ENCODE measurements at places on chromosomes 16 and 17.

GRCh38 chr16:86449446-86450095 is 60.8 kb upstream of the FOXF1 start:
- no peak for DNase-seq

DNA sequence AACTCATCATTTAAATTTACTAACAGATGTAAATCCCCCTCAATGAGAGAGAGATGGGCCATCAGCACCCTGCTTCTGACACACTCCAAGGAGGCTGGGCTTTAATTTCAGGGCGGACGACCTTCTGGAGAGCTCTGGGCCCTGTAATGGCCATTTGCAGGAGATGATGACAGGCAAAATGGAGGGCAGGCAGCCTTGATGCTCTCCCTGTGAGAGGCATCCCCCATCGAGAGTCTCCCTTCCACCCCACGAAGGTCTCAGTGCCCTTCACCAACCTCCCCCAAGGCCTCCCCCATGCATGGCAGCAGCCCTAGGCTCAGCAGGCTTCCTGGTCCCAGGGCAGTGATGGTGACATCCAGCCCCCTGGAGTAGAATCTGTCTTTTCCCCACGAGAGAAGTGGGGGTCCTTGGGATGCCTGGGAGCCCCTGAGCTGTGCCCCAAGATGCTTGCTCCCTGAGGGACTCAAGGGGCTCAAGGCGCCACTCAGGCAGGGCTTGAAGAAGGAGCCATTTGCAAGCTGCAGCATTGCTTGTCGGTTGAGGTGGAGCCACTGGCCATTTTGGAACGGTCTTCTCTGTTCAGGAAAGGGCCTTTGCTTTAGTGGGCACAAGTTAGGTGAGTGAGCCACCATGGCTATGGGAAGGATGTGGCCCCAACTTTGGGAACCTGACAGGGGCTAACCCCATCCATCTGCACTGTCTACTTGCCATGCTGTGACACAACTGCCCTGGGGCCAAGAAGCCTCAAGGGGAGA is 82.6 kb downstream of the C16orf78 start:
- no peak for DNase-seq

DNA sequence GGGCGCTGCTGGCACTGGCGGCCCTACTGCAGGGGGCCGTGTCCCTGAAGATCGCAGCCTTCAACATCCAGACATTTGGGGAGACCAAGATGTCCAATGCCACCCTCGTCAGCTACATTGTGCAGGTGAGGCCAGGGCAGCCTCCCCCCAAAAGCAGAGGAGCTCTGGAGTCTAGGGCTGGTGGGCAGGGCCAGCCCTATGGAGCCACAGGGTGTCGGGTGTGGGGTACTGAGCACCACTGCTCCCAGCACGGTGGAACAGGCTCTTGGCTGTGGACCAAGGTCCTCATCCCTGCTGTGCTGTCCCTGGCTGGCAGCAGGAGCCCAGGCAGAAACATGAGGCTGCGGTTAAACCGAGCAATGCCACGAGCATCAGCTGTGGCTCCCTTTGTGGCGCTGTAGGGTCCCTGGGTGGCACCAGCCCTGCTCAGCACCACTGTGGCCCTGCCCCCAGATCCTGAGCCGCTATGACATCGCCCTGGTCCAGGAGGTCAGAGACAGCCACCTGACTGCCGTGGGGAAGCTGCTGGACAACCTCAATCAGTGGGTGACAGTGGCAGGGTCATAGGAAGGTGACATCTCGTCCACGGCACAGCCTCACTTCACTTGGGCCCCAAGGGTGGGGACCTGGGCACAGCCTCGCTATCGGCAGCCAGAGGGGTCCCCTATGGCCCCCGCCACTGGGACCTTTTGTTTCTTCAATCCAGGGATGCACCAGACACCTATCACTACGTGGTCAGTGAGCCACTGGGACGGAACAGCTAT is 1.1 kb downstream of the DNASE1 start:
- DNase-seq, result no peak

DNA sequence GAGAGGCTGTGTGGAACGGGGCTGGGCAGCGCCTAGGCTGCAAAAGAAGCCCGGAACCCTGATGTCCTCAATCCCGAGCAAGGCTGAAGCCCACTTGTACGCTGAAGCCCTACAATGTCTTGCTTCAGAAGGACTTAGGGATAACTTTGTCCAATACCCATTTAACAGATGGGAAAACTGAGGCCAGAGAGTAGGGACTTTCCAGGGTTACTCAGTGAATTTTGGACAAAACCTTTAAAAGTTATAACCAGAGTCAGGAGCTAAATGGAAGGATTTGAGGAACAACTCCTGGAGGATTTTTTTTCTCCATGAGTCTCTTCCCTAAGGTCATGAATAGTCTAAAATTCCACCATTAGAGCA is 161.2 kb downstream of the IRX5 start:
- no peak for DNase-seq

DNA sequence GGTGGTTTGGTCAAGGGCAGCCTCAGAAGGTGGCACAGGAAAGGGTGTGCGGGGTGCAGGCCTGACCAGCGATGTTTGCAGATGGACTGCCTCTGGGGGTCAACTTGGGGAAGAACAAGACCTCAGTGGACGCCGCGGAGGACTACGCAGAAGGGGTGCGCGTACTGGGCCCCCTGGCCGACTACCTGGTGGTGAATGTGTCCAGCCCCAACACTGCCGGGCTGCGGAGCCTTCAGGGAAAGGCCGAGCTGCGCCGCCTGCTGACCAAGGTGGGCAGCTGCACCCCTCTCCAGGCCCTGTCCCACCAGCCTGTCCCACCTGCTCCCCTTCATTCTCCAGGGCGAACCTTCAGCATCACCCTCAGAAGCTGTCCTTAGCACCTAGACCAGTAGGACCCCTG is 12.5 kb downstream of the DHODH start:
- no peak for DNase-seq

GRCh38 chr16:22372882-22373661 is 1.3 kb downstream of the CDR2 start:
- no peak for DNase-seq

DNA sequence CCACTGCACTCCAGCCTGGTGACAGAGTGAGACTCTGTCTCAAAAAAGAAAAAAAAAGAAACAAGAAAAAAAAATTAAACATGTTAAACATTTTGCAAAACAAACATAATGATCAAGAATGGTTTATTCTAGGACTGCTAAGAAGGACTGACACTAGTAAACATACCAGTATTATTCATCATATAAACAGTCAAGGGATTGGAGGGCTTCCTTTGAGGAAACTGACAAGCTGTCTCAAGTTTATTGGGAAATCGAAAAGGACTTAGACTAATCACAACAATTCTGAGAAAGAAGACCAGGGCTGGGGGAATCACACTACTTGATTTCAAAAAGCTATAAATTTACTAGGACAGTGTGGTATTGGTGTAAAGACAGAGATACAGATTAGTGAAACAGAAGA is 75.5 kb downstream of the MYH10 start:
- no peak for DNase-seq

- no peak for DNase-seq
These were observed 1545.0 kb downstream of the CDH8 start for GRCh38 chr16:60491273-60491672.

- no peak for DNase-seq
These were observed 31.8 kb upstream of the TENT4B start for GRCh38 chr16:50121278-50121677.

DNA sequence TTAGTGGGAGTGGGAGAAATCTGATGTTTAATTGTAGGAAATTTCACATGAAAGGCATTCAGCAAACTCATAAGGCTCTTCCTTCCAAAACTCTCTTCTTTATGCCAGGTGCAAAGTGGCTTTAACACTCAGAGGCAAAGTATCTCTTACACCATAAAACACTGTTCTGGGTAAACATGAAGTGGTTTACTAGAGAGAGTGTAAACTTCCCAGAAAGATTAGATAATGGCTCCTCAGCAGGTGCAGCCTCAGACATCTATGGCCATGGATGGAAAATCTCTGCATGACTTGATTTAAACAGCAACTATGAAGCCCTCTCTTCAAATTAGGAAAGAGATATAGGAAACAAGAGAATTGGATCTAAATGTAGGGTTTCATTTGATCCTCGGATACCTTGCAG is 583.1 kb upstream of the SALL1 start:
- peak; percentile 85 for DNase-seq

DNA sequence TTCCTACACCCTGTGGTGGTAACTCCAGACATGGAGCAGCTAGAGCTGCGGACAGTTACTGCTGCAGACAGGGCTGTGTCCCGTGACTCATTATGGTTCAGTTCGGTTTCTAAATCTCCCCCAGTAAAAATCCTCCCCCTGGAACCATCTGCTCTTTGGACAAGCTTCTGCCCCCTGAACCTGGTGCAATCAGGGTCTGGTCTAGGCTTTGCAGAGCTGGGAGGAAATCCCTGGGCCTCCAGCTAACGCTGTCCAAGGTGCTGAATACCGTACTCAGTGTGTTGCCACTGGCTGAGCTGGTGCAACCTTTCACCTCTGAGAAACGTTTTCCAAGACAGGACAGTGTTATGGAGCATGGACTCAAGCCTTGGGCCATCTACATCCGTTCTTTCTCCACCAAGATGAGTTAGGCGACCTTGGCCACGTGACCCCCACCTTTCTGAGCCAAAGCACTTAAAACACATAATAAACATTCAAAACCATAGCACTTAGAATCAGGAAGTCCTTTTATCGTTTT is 142.0 kb downstream of the CPPED1 start:
- no peak for DNase-seq

DNA sequence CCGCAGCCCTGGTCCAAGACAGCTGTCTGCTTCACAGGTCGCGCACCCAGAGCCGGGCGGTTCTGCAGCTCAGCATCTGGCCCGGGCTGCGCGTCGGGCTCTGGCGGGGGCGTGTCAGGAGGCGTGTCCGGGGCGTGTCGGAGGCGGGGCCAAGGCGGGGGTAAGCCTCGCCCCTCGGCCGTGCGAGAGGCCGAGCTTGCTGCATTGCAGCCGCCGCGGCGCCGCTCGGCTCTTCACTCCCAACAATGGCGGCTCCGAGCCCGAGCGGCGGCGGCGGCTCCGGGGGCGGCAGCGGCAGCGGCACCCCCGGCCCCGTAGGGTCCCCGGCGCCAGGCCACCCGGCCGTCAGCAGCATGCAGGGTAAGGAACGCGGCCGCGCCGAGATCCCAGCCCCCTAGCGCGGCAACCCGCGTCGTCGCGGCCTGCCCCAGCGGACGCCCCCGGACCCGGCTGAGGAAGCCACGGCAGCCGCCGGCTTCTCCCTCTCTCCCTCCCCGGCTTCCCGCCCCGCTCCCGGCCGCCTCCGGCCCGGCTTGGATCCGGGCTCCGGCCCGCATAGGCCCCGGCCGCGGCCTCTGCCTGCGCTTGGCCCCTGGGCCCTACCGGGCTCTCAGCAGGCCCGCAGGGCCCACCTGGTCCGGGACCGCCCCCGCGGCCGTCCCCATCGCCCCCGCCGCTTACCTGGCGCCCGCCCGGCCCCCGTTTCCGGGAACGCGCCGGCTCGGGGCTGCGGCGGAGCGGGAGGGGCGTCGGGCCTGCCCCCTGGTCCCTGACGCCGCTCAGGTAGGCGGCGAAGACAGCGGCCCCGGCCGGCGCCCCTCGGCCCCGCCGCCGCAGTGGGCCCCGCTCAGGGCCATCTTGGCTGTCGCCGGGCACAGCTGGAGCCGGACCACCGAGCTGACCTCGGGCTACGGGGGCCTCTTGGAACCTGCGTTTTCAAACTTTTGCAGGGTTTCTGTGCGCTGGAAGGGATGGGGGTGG is at the start of gene MAP2K4:
MAP2K4 (plus strand) TSS at position 236 of the 981 bp plus-strand sequence; CDS start at position 246, 10 bp downstream.
- DNase-seq, result peak; percentile 17

DNA sequence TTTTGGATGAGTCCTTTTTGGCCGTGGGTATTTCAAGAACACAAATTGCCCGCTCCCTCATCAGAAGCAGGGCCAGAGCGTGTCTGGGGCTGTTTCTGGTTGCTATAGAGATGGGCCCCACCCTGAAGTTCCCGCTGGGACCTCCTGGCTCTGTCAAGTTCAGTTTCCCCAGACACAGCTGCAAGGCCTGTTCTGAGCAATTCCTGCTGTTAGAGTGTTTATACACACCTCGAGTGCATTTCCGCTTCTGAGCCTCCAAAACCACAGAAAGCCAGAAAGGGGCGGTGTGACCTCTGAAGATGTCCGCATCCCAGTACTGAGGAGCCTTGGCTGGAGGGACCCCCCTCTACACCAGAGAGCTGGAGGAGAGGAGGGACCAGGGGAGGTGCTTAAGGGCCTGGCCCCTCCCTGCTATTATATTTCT is 9.3 kb upstream of the WBP2 start:
- peak; percentile 69 for DNase-seq

DNA sequence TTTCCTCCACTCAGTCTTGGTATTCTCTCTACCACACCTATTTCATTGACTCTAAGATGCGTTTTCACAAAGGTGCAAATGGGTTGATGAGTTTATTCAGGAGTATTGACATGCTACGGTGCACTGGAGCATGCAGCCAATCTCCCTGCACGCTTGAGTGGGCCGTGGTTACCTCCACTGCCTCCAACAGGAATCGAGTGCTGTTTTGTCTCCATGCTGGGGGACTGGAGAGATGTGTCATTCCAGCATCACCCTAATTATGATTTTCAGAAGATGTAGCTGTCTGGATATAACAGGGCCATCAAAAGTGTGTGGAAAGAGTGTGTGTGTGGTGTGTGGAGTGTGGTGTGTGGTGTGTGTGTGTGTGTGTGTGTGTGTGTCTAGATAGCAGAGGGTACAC is 351.6 kb upstream of the ZFHX3 start:
- DNase-seq, result peak; percentile 1

DNA sequence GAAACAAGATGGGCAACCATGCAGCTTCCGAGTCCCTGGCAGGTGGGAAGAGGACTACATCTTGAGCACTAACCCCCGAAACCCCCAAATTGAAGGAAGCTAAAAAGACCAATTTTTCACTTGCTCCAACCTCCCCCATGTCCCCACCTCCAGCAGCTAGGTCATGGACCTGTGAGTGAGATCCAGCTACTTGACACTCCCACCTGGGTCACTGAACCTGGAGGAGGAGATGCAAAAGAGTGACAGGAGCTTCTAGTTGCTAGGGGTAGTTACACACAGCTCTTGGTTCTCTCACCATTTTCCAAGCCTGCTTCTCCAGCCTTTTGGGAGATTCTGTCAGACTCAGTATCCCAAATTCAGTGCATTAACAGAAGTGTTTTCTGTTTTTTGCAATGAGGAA is 11.2 kb downstream of the PDZD9 start:
- peak; percentile 27 for DNase-seq

DNA sequence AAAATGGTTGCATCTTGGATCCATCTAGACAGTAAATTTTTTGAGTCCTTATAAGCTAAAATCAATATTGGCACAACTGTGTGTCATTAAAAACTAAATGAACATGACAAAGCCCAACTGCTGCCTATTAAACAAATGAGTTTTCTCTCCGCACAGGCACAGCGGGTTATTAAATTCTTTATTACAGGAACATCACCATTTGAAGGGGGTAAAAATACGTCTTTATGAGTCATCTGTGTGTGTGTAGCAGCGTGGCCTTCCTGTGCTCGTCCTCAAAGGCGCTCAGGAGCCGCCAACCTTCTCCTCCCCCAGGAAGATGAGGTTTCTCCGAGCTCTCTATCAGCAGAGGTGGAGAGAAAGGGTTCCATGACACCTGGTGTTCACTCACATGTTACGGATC is 62.6 kb upstream of the SDK2 start:
- DNase-seq, result no peak

Measured in DMS79 treated with DMSO at 0.1 percent for 48 hours (cell line).